ENCODE measurements at places on chromosomes 3 and 15.

- DNase-seq = no peak
Measured at GRCh38 chr3:8317661-8318649, 183.7 kb upstream of the LMCD1 start.

DNA sequence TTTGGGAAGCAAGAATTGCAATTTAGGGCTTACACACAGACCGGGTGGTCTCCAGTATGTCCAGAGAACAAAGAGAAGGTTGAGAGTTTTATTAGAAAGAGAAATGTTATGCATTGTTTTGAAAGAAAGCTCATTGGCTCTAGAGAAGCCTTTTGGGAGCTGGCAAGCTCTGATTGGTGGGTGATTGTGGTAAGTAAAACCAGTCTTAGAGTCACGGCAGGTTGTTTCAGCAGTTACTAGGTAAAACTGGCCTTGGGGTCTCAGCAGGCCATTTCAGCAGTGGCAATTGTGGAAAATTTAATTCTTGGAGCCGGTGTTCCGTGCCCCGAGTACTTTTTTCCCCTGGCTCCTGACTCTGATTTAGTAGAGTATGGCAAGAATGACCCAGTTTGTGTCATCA is 78.1 kb downstream of the MRPL46 start:
- no peak for DNase-seq

- DNase-seq = no peak
Measured at GRCh38 chr15:37007301-37007700, 93.0 kb downstream of the MEIS2 start.

DNA sequence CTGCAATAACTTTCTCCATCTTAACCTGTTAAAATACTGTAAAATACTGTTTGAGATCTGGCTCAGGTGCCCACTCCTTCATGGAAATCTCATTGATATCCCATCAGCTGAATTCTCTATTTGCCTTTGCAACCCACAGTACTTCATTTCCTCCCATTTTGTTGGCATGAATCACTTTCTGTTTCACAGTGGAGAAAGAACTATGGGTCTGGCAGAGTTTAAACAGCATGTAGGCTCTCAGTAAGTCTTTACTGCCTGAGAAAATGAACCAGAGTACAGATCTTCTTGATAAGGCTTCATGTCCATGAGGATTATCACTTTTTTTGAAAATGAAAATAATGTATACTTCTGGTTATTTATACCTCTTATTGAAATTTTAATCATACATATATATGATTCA is 245.9 kb downstream of the NAALADL2 start:
- no peak for DNase-seq

GRCh38 chr3:31925271-31925630 is 55.8 kb downstream of the OSBPL10 start:
- DNase-seq = no peak

GRCh38 chr15:65761210-65761926 is 30.7 kb downstream of the DENND4A start:
- DNase-seq = no peak

DNA sequence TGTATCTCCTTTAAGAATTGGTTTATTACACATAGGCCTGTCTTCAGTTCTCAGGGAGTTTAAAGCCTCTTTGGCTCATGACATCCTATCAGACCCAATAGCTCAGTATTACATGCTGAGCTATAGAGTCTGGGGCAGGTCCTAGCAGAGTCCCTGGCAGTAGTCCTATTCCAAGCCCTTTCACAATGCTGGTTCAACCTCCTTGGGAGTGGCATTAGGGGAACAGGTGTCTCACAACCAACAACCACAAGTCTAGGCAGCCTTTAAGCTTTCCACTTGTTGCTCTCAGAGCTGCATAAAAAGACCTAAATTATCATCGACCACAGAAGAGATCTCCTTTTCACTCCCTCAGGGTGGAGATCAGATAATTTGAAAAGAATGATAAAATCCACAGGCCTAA is 22.8 kb upstream of the C2CD4B start:
- no peak for DNase-seq

DNA sequence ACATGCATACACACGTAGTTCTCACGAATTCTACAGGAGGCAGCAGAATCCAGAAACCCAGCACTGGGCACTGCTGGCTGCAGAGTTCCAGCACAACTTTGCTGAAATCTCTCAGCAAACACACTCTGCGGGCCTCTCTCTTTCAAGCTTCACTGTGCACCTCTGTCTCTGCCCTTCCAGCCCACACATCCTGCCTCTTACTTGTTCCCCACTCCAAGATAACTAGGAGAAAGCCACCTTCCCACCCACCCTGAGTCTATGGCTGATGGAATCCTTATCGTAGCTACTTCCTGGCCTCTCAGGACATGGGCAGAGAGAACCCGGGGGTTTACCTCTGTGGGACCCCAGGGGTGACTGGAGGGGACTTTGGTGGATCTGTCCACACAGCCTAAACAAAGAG is 11.9 kb downstream of the ANP32A start:
- no peak for DNase-seq
